NCI-H1436 (cell line): ENCODE measurements at places on chromosomes 3 and 15.

GRCh38 chr3:99128725-99129505 is 227.4 kb upstream of the DCBLD2 start:
- DNase-seq: no peak

DNA sequence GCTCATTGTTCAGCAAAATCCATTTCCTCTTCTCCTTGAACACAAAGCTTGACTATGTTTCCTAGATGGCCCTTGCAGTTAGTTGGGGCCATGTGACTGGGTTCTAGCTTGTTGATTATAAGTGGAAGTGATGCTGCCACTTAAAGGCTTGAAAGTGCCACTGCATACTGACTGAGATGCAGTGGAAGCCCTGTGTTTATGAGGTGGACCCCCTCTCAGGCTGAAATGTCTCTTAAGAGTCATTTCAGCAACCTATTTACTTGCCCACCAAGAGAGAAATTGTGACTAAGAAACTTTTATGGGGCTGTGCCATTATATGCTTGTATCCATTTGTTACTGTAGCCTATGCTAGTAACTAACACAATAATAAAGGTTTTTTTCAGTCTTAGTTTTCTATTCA is 8.4 kb upstream of the ANP32A start:
- DNase-seq: no peak

GRCh38 chr3:15860014-15860934 is 62.5 kb upstream of the ANKRD28 start:
- DNase-seq: no peak

- DNase-seq: no peak
These were observed 151.8 kb upstream of the HES1 start for GRCh38 chr3:193983846-193984818.
